ENCODE measurements at places on chromosomes 2 and 18.

DNA sequence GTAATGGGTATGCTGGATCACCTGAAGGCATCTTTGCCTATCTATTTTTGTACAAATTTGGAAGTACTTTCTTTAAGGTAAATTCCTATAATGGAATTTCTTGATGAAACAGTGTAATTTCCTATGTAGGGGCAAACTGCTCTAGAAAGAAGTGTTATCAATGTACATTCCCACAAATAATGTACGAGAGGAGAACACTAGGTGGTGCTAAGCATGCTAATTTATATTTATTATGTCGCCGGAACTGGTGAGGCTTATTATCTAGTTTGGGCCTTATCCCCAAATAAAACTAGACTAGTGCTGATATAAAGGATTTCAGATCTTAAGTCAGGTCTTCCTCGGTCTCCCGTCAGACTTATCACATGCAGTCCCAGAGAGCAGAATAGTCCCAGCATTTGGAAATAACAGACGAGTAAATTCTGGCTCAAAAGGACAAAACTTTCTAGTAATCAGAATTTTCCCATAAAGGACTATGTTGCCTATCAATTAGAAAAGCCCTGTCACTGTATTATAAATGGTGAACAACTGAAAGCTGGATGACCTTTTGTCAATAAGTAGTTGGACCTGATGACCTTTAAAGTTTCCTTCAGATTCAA lies 86.9 kb upstream of the RBBP8 start:
- DNase-seq = no peak

GRCh38 chr2:189552334-189552990 lies 28.1 kb downstream of the SLC40A1 start:
- no peak for DNase-seq

DNA sequence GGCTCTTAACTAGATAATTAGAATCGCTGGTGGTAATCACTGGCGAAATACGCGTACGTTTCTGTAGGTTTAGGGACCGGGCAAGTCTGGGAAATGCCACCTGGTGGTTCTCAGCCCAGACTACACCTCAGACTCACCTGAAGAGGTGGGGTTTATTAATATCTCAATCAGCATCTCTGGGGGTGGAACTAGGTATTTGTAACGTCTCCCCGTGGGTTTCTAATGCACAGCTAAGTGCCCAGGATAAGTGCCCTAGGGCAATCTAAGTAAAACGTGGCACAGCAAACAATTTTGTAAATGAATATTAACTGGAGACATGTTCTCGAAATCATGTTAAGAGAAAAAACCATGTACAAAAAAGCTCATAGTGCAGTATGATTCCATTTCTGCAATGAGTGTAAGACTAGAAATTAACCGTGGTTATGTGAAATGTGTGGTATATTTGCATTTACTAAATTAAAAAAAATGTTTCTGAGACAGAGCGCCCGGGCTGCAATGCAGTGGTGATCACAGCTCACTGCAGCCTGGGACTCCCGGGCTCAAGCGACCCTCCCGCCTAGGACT lies 760 bp upstream of the CNOT11 start:
- DNase-seq = peak; percentile 75

GRCh38 chr2:47189635-47190034 lies 34.5 kb upstream of the STPG4 start:
- DNase-seq = no peak

GRCh38 chr2:201904538-201905420 lies 98.4 kb downstream of the CDK15 start:
- DNase-seq = no peak

All from LoVo (cell line).